NCI-H2171 (cell line): ENCODE measurements at places on chromosomes 2 and 18.

GRCh38 chr2:199191461-199191860 lies 266.3 kb downstream of the SATB2 start:
- no peak for DNase-seq

DNA sequence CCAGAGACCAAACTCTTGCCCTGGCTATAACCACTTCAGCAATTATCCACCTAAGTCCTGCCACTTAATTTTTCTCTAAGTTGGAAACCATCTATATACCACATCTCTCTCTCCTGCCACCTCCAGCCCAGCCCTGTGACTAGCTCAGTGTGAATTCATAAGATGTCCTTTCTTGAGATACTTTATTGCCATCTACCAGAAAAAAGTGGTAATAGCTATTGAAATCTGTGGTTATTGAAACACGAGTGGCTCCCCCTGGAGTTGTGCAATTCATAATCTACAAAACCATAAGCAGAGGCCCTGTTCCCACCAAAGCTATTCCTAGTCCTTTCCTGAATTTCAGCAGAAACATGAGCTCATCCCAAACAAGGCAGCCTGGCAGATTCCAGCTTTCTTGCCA lies 324.0 kb downstream of the TXNL1 start:
- DNase-seq, result no peak

- no peak for DNase-seq
Observed at GRCh38 chr2:57597940-57598339, 448.7 kb upstream of the VRK2 start.

GRCh38 chr2:19425419-19425818 lies 67.0 kb upstream of the OSR1 start:
- DNase-seq, result no peak

DNA sequence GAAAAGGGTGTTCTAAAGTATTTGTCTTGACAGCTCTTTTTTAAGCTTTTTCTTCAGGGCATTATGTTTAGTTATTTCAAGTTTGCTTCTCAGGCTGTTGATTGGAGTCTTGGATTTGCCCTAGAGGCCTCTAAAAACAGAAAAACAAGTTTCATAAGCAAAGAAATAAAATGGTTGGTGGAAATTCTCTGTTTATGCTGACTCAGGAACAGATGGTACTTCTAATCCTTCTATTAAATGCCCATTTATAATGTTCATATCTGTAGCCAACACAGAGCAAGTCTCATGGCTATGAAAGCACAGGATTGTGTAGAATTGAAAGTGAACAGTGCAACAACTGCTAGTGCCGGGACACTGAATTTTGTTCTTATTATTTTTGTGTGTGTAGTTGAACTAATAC lies 60.4 kb downstream of the KCNJ3 start:
- peak; percentile 8 for DNase-seq

DNA sequence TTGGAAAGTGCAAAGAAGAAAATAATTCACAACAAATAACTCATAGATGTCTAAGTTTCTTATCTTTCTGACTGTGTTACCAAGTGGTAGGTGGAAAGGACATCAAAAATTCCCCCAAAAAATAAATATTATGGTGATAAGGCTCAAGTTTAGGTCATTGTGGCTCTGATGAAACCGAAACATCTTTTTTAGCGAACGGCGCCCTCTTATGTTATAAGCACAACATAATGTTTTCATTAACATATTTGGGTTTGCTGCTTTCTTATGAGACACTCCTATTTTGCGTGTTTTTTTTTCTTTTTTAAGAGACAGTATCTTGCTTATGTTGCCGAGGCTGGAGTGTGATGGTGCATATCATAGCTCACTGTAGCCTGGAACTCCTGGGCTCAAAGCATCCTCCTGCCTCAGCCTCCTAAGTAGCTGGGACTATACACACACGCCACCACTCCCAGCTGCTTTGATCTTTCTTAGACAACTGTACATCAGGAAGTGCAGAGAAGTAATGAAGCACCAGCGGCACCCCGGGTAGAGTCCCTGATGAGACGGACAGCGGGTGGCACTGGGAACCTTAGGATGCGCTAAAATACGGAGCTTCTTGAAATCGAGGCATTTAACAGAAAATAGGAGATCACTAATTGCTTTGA lies 38.5 kb upstream of the SLC35G4 start:
- no peak for DNase-seq

DNA sequence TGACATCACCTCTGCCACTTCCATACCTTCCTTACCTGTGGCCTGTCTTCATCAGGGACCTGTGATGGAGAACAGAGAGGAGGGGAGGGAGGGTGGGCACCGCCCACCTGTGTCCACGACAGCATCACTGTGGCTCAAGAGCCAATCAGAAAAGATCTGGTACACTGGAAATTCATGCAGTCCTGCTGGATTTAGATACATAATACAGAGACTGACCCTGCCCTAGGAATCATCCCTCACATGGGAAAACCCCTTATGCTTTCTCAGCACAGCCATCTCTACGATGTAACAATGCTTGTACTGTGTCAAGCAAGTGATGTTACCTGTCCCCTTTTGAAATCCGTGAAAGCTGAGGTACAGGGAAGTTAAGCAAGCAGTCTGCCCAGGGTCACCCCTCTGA lies 145.6 kb upstream of the EPAS1 start:
- DNase-seq, result no peak

GRCh38 chr2:144405982-144406788 lies 113.7 kb downstream of the ZEB2 start:
- no peak for DNase-seq

- peak; percentile 15 for DNase-seq
Observed at GRCh38 chr2:164538240-164538866, 82.9 kb downstream of the GRB14 start.

DNA sequence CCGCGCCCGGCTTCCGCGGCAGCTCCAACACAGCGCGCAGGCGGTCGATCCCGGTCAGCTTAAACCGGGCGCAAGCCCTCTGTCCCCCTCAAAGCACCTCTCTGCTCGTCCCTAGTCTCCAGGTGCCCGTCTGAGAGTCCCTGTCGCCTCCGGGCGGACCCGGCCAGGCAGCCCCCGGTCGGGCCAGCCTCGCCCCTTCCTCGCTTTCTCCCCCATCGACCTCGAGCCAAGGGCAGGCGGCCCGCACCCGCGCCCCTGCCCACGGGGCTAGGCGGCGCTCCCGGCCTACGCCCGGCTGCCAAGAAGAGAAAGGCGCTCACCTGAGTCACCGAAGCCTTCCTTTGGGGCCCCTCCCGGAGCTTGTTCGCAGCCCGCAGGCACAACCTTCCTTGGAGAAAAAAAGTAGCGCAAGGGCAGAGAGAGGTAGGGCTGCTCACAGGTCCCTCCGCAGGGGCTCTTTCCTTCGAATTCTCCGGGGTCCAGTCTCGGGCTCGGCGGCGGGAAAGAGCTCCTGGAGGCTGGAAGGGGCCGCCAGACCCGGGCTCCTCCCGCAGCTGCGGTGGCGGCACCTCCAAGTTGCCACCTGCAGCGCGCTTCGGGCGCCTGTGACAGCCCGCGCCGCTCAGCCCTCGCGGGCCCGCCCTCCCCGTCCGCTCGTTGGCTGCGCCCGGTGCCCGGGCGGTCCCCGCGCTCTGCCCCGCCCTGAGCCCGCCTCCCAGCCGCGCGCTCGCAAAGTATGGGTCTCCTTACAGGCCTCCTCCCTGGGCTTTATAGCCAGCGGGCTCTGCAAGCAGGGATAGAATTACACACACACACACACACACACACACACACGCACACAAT lies 86.5 kb upstream of the EPB41L3 start:
- peak; percentile 85 for DNase-seq

DNA sequence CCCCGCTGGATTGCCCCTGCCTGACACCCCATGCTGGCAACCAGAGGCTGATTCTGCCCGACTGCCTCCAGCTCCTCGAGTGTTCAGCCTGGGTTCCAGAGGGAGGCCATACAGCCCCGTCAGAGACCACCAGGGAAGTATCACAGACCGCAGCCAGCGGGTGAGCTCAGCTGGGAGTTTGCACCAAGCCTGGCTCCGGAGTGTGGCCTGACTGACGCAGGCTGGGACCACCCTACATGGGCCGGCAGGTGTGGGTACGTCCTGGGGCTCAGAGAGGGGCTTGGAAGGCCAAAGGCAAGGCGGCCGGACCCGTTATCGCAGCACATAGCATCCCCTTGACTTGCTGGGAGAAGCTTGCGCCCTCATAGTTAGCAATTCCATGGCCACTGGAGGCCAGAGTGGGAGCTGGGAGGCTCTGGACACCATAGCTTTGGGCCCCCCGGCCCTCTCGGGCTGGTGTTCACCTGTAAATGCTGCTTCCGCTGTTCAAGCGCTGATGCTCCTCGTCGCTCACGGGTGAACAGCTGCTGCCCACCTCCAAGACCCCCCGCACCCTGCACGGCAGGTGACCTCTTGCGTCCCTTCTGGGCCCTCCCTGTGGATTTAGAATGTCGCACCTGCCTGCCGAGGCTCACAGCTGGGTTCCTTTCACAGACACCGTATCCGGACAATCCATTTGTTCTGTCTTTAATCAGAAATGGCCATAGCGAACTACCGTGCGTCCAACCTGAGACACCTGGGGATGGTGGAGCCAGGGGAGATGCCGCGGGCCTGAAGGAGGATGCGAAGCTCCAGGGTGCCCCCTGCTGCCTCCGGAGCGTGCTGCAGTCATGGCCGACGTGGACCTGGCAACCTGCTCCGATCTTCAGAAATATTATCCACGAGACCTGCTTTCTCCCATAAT lies 31.2 kb upstream of the SLC66A3 start:
- DNase-seq, result peak; percentile 64

DNA sequence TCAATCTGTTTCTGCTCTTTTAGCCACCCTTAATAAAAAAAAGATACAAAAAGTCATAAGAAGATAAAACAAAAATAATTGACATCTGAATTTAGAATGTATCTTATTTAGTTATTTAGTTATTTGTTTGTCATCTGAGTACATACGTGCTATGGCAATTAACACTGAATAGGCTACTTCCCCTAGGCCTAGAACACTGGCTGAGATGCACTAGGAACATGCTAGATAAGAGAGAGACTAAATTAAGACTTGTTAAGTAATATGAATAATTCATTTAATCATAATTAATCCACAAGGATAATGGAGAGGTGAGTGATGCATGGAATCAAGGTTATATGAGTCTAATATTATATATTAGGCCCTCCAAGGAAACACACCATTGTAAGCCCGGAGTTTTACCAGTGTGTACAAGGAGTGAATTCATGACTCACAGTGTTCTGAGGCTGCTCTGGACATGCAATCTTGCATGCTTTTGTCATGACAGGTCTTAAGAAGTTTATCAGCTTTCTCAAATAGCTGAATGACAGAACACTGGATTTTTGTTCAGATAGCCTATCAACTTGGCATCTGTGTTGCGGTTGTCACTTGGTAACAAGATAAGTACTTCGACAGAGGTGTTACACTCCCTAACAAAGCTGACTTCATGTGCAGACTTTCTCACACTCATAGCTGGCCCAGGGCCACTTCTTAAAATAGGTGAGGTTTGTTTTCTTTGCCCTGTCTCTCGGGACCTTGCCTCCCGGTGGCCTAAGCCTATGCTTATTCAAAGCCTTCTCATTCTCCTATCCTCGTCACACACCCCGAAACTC lies 5.0 kb upstream of the SERPINB2 start:
- DNase-seq, result no peak

DNA sequence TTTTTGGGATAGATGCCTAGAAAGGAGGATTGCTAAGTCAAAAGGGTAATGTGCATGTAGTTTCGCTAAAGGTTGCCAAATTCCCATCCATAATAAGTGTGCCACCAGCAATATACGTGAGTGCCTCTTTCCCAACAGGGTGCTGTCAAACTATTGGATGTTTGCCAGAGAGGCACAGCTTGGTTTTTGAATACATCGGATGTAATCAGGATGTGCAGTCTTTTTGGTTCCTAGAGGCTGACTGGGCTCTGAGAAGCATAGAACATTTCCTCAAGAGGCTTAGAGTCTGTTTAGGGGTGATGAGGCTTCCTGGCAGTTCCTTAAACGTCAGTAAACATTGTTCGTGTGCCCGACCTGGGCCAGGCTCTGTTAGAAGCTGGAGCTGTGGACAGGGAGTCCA lies 28.0 kb downstream of the AGAP1 start:
- DNase-seq, result peak; percentile 41

DNA sequence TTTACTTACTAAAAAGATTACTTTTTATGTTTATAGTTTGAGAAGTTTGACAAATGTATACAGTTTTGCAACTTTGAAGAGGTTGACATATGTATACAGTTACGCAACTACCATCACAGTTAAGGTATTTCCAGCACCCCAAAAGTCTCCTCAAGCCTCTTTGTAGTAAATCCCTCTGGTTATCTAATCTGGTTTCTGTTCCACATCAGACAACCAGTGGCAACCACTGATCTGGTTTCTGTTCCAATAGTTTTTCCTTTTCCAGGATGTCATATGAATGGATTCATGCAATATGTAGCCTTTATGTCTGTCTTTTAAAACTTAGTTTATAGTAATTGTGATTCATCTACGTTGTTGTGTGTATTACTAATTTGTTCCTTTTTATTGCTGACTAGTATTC lies 23.5 kb downstream of the IFIH1 start:
- no peak for DNase-seq

DNA sequence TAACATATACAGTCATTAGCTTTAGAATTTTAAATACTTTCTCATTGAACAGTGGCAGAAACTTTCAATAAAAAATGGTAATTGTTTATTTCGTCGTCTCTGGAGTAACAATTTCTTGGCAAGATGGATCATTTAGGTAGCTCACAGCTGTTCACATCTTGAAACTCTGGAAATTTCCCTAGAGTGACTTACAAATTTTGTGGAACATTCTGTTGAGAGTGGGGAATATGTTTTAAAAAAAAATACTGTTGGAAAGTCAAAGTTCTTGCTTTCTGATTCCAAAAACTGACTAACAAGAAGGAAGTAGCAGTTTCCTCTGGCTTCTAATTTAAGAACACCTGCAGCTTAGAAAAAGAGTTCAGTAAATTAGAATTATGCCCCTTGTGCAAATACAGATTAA lies 11.2 kb upstream of the CALCRL start:
- DNase-seq, result no peak

DNA sequence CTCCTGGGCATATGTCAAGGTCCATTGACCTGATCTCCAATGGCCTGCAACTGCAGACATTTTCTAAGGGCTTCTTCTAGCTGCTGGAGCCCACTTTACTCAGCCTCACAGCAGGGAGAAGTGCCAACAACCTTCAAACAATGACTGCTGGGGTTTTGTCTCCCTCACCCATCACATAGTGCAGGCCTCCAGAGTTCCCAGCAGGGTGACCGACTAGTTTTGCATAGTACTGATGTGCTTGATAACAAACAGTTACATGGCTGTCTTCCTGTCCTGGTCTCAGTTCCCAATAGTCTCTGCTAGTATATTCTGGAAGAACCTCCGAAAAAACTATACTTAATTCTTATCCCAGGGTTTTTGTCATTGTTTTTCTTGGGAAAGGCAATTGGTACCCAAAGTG lies 10.4 kb upstream of the NETO1 start:
- DNase-seq, result no peak

DNA sequence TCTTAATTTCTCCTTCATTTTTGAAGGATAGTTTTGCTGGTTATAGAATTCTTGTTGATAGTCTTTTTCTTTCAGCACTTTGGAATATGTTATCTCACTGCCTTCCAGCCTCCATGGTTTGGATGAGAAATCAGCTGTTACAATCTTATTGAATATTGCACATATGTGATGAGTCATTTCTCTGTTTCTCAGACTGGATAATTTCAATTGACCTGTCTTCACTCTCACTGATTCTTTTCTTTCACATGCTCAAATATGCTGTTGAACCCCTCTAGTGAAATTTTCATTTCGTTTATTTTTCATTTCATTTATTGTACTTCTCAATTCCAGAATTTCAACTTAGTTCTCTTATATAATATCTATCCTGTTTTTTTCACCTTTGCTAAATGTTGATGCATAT lies 22.2 kb downstream of the PDK1 start:
- no peak for DNase-seq

- DNase-seq, result no peak
Observed at GRCh38 chr2:71602115-71602495, 148.7 kb downstream of the DYSF start.

- no peak for DNase-seq
Observed at GRCh38 chr2:151860210-151860609, 32.0 kb upstream of the ARL5A start.
